ENCODE measurements at places on chromosomes 2 and 18.

DNA sequence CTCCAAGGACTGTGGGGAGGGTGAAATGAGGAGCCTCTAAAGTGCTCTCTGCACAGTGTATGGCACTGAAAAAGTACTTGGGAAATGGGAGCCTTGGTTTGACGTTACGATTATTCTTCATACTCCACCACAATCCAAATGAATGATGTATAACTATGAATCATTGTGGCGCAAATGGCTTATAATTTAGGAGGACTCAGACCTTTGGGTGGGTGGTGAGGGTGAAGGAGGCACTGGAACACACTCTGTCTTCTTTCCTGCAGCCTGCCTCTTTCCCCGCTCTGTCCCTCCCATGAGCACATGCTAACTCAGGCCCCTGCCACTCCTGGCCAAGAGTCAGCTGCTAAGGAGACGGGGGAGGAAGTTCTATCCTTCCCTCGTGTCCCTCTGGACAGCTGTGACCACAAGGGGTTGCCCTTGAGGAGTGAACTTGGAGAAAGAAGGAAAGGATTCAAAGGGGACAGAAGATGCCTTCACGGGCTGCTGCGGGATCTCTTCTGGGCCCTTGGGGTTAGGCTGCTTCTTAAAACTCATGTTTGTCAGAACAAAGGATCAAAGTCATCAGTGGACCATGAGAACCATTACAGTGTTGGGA is 36.5 kb downstream of the POLR1A start:
- peak; percentile 37 for DNase-seq

- DNase-seq: no peak
Observed at GRCh38 chr18:23043803-23044376, 91.4 kb upstream of the CABLES1 start.

DNA sequence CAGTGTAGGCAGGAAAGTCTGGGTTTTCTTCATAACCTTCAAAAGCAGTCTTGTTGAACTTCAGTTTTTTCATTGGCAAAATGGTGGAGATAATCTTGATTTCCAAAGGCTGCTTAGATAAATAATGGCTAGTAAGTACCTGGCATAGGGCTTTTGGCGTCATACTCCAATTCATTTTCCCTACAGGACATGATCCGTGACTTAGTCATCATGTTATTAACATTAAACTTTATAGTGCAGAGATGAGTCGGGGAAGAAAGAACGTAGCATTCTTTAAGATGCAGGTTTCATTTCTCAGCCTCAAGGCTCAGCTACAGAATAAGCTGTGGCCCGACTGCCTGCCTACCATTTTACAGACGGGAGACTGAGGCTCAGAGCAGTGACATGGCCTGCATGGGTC is 64.0 kb downstream of the RALBP1 start:
- peak; percentile 81 for DNase-seq

GRCh38 chr18:38074298-38074876 is 508.8 kb upstream of the CELF4 start:
- no peak for DNase-seq

- DNase-seq: peak; percentile 51
Observed at GRCh38 chr2:28134262-28134812, 243.8 kb downstream of the BABAM2 start.

GRCh38 chr2:221779614-221780067 is 207.5 kb upstream of the EPHA4 start:
- DNase-seq: peak; percentile 3

DNA sequence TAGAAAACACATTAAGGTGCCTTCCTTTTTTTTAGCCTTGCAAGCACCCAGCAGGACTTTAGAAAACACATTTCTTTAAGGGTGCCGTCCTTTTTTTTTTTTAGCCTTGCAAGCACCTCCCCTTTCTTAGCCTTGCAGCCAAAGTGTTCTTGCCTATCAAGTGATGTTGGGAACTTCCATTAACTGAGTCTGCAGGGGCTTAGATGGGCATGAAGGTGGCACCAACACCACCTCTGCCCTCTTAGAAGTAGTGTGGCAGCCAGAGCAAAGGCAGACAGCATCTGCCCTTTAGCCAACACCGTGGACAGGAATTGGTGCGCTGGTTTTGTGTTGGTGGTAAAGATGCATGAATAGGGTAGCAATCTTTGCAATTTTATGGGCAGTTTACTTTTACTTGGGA is 211.6 kb upstream of the SP5 start:
- DNase-seq: no peak

- DNase-seq: peak; percentile 34
Observed at GRCh38 chr2:101956465-101957438, 35.0 kb upstream of the IL1R2 start.

DNA sequence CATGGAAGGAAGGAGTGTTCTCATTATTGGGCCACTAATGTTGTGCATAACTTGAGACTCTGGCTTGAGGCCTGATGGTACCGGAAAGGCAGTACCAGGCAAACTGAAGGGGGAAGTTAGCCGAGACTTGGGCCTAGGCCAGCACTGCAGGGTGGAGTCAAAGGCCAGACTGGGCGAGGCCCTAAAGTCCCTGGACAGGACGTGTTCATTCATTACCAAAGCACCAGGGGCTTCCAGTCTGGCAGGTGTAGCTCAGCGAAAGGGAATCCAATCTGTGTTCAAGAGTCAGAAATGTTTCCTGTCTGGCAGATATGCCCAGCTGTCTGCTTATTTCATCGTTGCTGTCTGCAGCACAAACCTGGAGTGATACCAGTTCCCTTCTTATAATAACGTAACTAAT is 4.7 kb upstream of the ITSN2 start:
- no peak for DNase-seq

DNA sequence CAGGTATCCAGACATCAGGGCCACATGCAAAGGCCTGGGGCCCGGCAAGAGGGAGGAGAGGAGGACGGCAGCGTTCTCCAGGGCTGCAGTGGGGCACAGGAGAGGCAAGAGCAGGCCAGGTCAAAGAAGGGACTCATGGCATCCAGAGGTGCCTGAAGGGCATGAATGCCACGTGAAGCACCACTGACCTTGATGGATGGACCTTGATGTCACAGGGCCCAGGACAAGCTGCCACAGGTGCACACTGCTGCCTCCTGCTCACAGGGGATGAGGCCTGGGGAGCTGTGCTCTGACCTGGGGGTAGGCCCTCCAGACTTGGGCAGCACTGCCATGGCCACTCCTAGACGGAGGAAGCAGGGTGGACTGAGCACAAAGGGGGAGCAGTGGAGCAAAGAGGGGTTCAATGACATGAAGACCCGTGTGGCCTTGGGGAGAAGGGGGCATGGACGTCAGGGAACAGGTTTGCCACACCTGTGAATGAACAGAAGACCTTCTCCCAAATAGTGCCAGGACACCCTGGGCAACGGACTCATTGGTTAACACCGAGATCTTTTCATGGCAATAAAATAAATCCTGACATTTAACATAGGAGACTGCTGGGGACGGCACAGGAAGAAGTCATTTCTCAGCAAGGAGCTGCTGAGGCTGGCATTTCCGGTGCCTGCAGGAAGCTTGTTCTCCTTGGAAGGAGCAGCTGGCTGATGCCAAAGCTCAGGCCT is 65.6 kb downstream of the EMX1 start:
- no peak for DNase-seq

- no peak for DNase-seq
Observed at GRCh38 chr18:10418836-10419235, 35.6 kb upstream of the APCDD1 start.

DNA sequence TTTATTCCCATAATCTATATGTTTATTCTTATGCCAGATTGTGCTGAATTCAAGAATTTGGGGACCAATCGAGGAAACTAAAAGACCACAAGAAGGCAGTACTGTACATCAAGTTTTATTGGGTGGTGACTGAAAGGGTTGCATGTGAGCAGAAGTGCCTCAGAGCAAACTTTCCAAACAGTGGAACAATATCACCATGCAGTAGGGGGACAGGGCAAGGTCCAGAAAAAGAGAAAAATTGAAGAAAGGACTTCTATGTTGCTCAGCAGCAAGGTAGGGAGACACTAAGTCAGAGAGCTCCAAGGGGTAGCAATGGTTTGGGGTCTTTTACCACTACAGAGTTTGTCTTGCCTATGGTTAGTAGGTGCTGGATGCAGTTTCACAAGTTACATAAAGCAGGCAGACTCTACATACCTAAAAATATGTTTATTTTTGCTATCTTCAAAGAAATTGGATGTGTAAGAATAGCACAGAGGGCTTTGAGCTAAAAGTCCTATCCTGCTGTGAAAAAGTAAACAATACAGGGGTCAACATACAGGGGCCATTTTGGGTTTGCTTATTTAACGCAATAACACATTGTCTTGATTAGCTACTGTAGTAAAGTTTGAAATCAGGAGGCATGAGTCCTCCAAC is 43.8 kb upstream of the ZBTB14 start:
- no peak for DNase-seq

GRCh38 chr2:202848813-202849212 is 22.8 kb downstream of the ICA1L start:
- DNase-seq: peak; percentile 25
